ENCODE measurements at places on chromosomes 1 and 21. TPM values are rescaled to one million over a fixed set of nuclear protein-coding genes. Genes with fewer than 3 reads are reported as not detected.
A peak's percentile ranks its signal among the peaks of the same experiment; 100 is the strongest.

IVL gene
- not detected for total RNA-seq

HSPA6 gene
- total RNA-seq: 0.75 TPM

- DNase-seq: peak; percentile 75
- H3K27me3 ChIP-seq: no peaks in the 10 kb centered on the region
- peaks cover 5% of the 10 kb centered on the region for H3K36me3 ChIP-seq
Observed at GRCh38 chr1:119954476-119955422, 58.4 kb upstream of the ADAM30 start.

DNA sequence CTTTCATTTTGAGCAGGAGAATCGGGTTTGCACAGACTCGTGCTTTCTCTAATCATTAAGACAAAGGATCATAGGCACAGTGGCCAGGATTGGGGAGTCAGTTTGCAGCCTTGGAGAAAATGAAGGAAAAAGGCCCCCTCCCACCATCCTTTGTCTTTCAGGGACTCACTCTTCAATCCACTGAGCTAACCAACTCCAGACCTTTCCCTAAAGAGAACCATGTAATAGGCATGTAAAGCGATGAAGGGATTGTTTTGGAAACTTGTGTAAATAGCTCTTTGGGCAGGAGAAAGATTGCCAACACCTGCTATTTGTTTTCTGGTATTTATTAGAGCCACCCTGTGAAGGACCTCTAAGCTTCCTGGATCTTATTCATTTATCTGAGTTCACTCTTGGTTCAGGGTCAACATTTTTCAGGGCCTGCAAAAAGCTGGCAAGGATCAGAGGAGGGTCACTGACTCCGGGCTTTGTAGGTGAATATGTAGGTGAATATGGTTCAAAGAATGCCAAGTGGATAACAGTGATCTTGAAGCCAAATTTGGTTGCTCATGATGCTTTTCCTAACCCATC lies 192.6 kb upstream of the FGGY start:
- peaks cover 8% of the 10 kb centered on the region for H3K4me1 ChIP-seq
- no peaks in the 10 kb centered on the region for H3K27me3 ChIP-seq
- H3K36me3 ChIP-seq: no peaks in the 10 kb centered on the region
- H3K27ac ChIP-seq: no peak overlapping the region

GRCh38 chr1:8980656-8981055 lies 35.0 kb downstream of the CA6 start:
- no peak for DNase-seq
- H3K4me3 ChIP-seq: no peak overlapping the region
- no peaks in the 10 kb centered on the region for H3K27me3 ChIP-seq
- H3K27ac ChIP-seq: no peak overlapping the region

DNA sequence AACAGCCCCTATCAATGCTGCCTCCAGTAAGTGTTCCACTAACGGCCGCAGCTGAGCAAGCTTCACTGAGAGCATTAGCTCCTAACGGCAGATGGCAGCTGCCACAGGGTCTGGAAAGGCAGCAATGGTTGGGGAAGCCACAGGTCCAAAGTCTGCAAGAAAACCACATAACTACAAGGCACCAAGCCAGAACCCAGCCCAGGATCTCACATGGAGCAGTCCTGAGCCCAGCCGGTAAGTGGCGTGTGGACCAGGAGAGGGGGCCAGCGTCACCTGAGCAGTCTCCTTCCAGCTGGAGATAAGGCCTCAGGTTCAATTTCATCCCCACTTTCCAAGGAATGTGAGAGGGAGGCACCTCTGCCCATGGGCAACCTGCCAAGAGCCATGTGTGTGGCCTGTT lies 13.2 kb downstream of the SYT2 start:
- no peak overlapping the region for H3K4me3 ChIP-seq
- H3K36me3 ChIP-seq: no peaks in the 10 kb centered on the region
- H3K27ac ChIP-seq: no peak overlapping the region
- no peaks in the 10 kb centered on the region for H3K27me3 ChIP-seq

Measured in thyroid gland (tissue), 4 donors.